ENCODE measurements at places on chromosomes 1 and 21.

DNA sequence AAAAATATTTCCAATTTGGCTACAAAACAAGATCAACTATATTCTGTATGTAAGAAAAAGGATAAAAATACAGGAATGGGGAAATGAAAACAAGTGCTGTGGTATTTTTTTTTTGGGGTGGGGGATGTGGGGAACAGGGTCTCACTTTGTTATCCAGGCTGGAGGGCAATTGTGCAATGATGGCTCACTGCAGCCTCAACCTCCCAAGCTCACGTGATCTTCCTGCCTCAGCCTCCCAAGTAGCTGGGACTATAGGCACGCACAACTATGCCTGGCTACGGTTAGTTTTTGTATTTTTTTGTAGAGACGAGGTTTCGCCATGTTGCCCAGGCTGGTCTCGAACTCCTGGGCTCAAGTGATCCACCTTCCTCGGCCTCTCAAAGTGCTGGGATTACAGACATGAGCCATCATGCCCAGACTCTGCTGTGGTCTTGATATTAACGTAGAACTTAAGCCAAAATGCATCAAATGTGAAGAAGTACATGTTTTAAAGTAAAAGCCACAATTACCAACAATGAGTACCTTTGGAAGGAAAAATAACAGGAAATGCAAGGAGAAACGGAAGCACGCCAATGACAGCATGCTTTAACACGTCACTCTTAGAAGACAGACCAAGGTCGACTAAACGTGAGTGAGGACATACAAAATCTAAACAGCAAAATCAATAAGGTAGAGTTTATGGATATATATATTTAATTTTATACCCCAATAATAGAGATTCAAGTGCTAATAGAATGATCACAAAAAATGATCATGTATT is 8.8 kb upstream of the ABCB10 start:
- no peak for DNase-seq

DNA sequence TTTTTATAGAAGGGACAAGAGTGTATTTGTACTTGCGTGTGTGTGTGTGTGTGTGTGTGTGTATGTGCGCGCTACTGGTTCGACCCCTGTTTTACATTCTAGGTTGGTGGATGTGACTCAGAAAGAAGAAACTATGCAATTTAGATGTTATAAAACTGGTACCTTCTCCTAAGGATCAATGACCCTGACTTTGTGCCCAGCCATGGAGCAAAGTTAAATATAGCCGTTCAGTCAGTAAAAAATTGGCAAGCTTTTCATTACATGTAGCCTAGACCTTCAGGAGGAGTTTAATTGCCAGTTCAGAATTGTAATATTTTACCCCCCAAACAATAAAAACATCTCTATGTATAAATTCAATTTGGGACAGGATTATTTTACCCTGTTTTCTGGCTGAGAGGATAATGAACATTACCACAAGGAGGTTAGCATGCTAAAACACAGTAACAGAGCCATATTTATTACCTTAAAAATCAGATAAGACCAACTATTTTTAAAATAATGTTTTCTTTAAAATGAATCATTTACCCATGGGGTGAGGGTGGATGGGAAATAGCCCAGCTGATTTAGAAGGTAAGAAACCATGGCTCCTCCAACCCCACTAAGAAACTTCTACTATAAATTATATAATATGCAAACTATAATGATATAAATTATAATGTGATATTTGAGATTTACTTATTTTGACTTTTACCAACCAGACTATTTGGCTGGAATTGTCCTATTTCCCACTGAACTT is 33.5 kb upstream of the MTR start:
- DNase-seq: no peak

DNA sequence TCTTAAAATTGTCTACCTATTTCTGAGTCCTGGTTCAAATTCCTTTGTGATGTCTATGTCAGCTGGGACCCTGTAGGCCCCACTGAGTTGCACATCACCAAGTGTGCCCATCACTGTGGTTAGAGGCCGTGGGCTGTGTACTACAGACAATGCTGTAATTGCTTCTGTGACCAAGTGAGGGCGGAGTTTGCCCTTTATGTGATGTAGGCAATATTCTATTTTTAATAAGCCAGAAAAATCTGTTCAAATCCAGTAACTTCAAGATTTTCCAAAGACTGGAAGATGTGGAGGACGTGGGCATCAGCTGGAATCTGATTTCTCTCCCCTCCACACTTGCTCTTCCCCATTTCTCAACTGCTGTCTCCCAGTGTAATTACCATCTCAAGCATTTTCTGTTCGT is 215.4 kb downstream of the PBX1 start:
- DNase-seq: no peak

- no peak for DNase-seq
Observed at GRCh38 chr1:87926921-87927320, 598.2 kb downstream of the LMO4 start.

DNA sequence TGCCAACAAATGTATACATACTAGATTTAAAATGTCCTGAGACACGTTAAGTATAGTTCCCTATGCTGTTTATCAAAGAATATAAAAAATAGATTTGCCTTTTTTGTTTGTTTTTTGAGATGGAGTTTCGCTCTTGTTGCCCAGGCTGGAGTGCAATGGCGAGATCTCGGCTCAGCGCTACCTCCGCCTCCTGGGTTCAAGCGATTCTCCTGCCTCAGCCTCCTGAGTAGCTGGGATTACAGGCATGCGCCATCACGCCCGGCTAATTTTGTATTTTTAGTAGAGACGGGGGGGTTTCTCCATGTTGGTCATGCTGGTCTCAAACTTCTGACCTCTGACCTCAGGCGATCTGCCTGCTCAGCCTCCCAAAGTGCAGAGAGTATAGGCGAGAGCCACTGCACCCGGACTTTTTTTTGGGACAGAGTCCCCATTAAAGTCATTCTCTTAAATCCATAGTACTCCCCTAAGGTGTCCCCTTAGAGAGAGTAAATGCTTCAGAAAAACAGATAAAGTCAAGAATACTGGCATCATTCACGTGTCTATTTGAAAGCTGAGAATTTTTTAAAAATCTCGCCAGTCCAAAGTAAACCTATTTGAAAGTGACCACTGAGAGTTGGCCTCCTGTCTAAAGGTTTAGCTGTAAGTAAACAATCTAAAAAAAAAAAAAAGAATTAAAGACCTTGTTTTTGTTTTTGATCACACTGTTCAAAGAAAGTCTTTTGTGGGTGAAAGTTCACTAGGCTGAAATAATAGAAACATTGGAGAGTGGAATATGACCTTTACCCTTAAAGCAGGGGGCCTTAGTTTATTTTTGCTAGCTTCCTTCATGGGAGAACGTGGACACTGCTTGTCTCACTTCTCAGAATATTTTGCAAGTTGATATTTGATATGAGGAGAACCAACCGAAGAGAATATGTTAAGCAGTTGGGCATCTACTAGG is 48.0 kb upstream of the SLC16A1 start:
- no peak for DNase-seq

GRCh38 chr1:160620942-160621632 is 25.8 kb downstream of the SLAMF1 start:
- DNase-seq: no peak

DNA sequence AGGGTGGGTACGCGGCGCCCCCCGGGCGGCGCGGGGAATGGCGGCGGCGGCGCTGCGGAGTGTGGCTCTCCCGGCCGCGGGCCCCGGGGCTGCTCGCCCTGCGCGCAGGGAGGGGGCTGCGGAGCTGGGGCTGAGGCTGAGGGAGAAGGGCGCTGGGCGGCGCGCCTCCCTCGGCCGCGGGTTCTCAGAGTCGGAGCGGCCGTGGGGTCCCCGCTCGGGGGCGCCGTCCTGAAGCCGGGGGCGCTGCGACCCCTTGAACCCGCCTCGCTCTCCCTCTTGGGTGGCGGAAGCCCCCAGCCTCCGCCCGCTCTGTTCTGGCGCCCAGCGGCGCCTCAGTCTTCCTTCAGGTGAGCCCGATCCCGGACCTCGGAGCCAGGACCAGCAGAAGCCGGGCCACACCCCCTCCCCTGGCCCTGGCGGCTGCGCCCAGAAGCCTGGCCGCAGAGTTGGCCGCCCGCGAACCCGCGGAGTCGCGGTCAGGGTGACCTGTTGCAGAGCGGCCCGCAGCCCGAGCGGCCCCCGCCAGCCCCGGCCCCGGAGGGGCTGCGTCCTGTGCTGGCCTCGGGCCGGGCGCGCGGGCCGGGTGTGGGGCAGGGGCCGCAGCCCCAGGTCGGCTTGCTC is 532 bp downstream of the RALGPS2 start:
- peak; percentile 37 for DNase-seq

- no peak for DNase-seq
Observed at GRCh38 chr21:25490742-25491141, 116.5 kb downstream of the MRPL39 start.

- DNase-seq: peak; percentile 23
Observed at GRCh38 chr1:28343405-28343804, 14.6 kb downstream of the MED18 start.

GRCh38 chr1:8571200-8571984 is 246.0 kb downstream of the RERE start:
- DNase-seq: no peak

GRCh38 chr1:214453109-214453722 is 98.2 kb downstream of the PTPN14 start:
- DNase-seq: no peak

DNA sequence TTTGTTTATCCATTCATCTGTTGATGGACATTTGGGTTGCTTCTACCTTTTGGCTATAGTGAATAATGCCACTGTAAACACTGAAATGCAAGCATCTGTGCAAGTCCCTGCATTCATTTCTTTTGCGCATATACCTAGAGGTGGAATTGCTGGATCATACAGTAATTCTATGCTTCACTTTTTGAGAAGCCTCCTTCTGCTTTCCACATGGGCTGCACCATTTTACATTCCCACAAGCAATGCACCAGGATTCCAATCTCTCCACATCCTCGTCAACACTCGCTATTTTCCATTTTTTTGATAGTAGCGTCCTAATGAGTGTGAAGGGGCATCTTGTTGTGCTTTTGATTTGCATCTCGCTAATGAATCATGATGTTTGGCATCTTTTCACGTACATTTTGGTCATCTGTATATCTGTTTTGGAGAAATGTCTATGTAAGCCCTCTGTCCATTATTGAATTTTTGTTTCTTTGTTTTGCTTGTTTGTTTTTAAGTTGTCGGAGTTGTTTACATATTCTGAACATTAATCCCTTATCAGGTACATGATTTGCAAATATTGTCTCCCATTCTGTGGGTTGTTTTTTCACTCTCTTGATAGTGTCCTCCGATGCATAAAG is 335.4 kb downstream of the RRAGC start:
- DNase-seq: no peak

GRCh38 chr1:78155121-78155520 is 109.4 kb downstream of the GIPC2 start:
- DNase-seq: no peak

DNA sequence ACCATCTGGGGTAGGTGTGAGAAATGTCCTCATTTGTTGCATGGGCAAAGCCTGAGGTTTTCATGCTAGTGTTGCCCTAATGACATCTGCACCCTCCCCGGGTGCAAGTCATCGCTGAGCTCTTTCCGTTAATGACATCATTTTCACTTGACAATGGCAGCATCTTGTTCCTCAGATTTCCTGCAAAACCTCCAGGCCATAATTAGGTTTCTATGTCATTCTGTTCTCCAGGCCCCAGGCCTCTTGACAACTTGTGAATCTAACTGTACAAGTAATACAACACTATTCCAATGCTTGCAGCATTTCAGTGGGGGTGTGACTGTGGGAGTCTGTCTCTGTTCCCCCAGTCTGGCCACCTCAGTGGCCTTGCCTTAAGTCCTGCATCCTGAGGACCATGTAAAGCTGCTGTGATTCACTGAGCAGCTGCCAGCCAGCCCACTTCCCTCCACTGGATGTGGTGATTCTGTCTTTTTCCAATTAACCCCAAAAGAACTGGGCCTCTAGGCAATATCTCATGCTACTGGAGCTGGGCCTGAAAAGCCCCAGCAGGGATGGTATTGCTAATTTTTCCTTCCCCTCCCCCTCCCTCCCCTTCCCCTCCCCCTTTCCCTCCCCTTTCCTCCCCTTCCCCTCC is 22.8 kb downstream of the RAB7B start:
- DNase-seq: no peak

- DNase-seq: no peak
Observed at GRCh38 chr21:41681348-41681801, 85.5 kb downstream of the RIPK4 start.

DNA sequence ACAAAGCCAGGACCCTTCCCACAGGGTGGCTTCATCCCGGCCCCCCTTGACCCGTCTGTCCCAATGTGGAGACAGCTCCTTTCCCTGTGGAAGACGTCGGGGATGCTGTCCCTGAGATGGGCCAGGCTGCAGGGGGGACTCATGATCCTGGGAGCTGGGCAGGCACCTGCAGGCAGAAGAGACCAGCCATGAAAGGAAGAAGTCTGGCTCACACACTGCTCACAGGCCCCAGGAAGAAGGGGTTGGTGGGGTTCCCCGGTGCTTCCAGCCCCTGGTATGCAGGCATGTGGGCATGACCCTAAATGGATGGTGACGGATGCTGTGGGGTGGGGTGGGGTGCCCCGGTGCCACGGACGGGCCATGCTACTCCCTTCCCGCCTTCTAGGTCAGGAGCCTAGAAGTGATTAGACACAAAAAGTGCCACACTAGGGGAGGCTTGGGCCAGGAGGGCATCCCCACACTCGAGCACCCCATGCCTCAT is 8.3 kb downstream of the ACTRT2 start:
- no peak for DNase-seq

GRCh38 chr1:209627027-209627731 is 25.0 kb downstream of the LAMB3 start:
- no peak for DNase-seq

Measured in H54 (cell line).